Renal cortex interstitium (tissue), 15 donors: ENCODE measurements at places on chromosomes 5 and 9. TPM values are rescaled to one million over a fixed set of nuclear protein-coding genes. Genes with fewer than 3 reads are reported as not detected.

The REEP2 gene
- polyA plus RNA-seq, result 10.1 TPM

The SLC36A2 gene
- 13.1 TPM for polyA plus RNA-seq

The PITX1 gene
- polyA plus RNA-seq, result not detected

The SLC31A2 gene
- polyA plus RNA-seq, result 3.8 TPM

The SAXO1 gene
- 0.29 TPM for polyA plus RNA-seq

The IL13 gene
- polyA plus RNA-seq, result not detected

The CNTNAP3 gene
- 5.0 TPM for polyA plus RNA-seq
